Anterior cingulate cortex (tissue), 58 donors: ENCODE measurements at places on chromosomes 1 and 21.

- DNase-seq = peak; percentile 30
Measured at GRCh38 chr1:184838504-184838951, 83.9 kb upstream of the EDEM3 start.

- DNase-seq = no peak
Measured at GRCh38 chr1:2224170-2224584, 3.9 kb upstream of the SKI start.

DNA sequence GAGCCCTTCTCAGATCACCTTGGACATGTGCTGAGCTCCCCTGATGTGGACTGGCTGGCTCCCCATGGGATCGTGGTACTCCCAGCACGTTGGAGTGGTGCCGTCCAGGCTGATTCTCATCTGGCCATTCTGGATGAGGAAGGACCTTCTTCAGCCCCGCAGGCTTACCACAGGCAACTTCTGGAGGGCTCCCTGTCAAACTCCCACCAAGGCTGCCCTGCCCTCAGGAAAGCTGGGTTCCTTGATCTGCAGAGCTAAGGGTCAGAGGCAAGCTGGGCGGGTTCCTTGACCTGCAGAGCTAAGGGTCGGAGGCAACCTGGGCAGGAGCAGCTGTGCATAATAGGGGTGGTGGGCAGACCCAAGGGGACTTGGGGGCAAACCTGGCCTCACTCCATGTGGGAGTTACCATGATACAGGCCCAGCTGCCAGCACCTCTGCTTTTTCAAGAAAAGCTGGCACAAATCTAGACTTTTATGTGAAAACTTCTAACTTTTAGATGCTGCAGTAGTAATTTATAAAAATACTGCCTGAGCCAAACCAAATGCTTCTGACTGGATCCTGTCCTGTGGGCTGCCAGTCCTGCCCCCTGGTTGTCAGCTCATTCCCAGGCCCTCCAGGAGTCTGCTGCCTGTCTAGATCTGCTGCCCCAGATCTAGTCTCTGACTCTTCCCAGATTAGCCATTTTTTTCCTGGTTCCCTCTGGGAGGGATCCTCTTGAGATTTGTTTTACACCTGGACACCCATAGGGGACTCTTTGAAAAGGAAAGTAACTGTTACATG is 5.6 kb upstream of the THEM5 start:
- DNase-seq = no peak

GRCh38 chr1:27348861-27349783 is 7.3 kb downstream of the SYTL1 start:
- no peak for DNase-seq

DNA sequence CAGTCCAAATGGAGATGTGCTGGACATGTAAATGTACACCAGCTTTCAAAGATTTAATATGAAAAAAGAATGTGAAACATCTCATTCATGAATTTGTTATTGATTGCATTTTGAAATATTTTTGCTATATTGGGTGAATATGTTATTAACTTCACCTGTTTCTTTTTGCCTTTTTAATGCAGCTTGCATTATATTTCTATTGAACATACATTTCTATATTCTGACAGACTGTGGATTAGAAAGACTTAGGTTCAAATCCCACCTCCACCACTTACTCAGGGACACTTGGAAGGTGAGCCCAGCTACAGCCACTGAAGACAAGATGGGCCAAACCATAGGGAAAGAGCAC is 37.8 kb downstream of the LRRN2 start:
- DNase-seq = no peak

DNA sequence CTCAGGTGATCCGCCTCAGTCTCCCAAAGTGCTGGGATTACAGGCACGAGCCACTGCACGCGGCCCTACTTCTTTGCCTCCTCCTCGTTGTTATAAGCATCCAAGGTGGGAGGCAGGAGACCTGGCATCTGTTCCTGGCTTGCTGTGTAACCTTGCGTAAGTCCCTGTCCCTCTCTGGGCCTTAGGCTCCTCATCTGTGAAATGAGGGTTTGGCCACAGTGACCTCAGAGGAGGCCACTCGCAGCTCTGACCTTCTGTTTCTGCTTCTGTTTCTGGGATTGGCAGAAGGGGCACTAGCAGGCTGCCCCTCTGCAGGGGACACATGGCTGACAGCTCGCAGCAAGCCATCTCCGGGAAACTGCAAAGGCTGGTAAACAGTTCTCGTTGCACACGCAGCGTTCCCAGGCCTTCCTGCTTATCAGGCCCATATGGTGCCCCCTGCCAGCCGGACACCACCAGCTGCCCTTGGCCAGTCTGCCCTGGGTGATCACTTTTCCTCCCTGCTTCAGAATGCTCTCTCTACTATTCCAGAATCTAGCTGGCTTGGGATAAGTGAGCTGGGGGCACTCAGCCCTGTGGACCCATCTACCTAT is 2.6 kb upstream of the LDLRAP1 start:
- DNase-seq = no peak

DNA sequence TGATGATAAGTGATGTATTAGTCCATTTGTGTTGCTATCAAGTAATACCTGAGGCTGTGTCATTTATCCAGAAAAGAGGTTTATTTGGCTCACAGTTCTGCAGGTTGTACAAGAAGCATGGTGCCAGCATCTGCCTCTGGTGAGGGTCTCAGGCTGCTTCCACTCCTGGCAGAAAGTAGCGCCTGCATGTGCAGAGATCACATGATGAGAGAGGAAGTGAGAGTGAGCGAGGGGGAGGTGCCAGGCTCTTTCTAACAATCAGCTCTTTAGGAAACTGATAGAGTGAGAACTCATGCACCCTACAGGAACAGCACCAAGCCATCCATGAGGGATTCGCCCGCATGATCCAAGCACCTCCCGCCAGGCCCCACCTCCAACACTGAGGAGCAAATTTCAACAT is 2.2 kb upstream of the FHAD1 start:
- no peak for DNase-seq

DNA sequence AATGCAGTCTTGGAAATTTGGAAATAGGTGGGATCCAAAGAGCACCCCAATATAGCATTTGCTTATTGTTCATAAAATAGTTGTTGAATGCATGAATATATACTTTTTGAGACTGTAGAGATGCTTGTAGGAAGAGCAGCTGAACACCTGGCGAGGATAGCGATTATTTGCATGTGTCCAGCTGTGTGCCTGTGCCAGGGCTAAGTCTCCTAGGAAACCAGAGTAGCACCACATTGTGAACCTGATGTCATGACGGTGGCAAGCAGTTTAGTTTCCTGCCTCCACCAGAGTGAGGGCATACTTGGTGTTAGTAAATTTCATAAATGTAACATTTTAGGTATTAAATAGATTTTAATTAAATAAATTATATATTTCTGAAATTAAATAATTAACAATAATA is 37.3 kb upstream of the IRF2BP2 start:
- DNase-seq = no peak

DNA sequence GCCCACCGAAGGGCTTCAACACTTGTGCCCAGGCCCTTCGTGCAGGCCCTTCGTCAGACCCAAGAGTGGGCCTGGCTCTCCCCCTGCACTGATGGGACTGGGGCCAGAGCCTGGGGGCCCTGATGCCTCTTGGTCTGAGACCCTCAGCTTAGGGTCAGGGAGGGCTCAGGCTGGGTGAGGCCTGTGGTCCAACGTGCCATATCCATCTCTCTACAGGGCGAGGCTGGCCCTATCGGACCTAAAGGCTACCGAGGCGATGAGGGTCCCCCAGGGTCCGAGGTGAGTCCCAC is 15.6 kb downstream of the COL6A1 start:
- no peak for DNase-seq

GRCh38 chr1:148373192-148373925 is 109.7 kb downstream of the PPIAL4G start:
- no peak for DNase-seq

GRCh38 chr1:151773702-151774101 is 10.4 kb upstream of the MRPL9 start:
- DNase-seq = no peak
